ENCODE measurements at places on chromosomes 1 and 21.

DNA sequence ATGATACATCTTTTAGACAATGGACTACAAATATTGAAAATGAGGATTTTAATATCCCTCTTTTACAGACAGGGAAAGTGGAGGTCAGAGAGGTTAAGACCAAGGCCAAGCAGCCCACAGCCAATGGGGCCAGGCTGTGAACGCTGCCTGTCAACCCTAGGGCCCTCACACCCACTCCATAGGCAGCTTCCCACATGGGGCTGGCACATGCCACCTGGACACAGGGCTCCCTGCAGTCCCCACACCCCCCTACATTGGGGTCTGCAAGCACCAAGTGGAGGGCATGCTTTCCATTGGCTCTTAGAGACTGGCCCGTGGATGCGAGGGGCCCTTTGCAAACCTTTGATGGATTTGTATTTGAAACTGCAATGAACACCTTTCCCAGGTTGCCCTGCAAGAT lies 348.5 kb upstream of the VAMP3 start:
- DNase-seq = no peak

DNA sequence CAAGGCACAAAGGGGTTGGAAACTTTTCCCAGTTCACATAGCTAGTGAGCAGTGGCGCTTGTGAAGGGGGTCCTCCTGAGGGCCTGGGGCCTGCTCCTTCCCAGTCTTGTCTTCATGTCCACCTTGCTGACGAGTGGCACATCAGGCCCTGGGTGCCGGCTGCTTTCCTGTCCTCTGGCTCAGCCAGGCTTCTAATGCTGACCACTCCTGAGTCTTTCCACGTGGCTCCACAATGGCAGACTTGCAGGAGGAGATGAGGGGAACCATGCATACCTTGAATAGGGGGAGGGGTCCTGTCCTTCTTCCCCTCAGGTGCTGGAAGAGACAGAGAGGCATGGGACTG lies 38.7 kb downstream of the MAPKAPK2 start:
- DNase-seq = no peak

- no peak for DNase-seq
These were observed 34.8 kb downstream of the S100B start for GRCh38 chr21:46570119-46570518.

DNA sequence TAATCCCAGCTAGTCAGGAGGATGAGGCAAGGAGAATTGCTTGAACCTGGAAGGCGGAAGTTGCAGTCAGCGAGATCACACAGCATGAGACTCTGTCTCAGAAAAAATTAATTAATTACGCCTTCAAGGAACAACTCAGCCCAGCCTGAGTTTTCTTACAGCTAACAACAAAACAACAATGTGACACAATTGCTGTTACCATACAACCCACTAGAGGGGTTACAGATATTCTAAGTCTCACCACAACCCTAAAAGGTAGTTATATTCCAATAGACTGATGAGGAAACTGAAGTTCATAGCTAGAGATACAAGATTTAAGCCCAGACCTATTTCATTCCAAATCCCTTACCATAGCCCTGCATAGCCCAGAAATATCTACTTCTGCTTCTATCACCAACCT lies 2.9 kb upstream of the LRRC8C start:
- no peak for DNase-seq

DNA sequence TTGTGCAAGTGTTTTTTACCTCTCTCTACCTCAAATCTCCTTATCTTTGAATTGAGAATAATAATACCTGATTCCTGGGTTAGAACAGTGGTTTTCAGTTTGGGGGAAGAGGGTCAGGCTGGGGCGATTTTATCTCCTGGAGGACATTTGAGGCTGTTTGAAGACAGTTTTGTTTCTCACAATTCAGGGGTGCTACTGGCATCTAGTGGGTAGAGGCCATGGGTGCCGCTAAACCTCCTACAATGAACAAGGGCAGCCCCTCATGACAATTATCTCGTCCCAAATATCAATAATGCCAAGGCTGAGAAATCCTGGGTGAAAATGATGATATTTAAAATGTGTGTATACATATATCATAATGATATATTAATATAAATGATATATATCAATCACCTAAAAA lies 139.1 kb upstream of the USH2A start:
- peak; percentile 19 for DNase-seq

DNA sequence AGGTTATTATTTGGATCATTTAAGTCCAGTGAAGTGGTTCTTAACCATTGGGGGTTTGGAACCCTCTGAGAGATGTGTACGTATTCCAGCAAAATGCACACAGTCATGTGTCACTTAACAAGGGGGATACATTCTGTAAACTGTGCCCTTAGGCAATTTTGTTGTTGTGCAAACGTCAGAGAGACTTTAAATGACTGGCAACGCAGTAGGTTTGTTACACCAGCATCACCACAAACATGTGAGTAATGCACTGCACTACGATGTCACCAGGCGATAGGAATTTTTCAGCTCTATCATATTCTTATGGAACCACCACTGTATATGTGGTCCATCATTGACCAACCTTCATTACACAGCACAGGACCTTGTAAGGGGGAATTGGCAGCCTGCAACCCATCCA lies 11.9 kb downstream of the AHCYL1 start:
- no peak for DNase-seq

- no peak for DNase-seq
These were observed 424.1 kb downstream of the CAMTA1 start for GRCh38 chr1:7209336-7209735.

- no peak for DNase-seq
These were observed 26.8 kb downstream of the TMPRSS2 start for GRCh38 chr21:41481191-41481590.

DNA sequence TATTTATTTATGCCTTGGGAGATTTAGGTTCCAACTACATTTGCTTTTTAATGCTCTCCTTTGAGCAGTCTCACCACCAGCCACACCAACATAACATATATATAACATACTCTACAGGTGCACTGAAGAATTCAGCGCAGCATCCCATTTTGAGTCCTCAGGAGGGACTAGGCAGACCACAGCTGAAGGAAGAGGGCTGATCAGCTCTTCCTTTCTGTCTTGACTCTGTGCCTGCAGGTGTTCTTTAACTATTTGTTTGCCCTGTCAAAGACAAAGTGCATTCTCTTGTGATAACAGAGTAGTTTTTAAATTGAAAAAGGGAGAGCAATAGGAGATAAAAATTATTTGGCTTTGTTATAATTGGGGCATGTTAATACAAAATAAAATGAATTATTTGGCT lies 17.0 kb downstream of the HIPK1 start:
- DNase-seq = no peak

DNA sequence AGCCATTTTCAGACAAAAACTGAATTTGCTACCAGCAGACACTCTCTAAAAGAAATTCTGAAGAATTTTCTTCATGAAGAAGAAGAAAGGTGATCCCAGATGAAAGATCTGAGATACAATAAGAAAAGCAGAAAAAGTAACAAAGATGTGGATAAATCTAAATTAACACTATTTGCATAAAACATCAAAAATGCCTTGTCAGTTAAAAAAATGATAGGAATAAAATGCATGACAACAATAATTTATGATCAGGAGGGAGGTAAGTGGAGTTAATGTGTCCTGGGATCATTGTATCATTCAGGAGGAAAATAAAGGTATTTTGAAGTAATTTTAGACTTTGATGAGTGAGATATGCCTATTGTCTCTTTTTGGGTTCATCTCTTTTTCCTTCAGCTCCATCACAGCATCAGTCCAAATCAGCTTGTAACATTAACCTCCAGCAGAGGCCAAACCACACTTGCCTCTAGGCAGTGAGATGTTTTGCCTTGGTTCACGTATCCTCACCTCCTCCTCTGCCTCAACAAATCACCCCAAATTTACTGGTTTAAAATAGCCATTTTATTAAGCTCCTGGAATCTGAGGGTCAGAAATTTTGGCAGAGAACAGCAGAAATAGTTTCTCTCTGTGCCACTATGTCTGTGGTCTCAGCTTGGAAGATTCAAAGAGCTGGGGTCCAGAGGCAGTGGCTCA lies 76.9 kb upstream of the HIVEP3 start:
- no peak for DNase-seq

- no peak for DNase-seq
These were observed 47.4 kb downstream of the GRIK1 start for GRCh38 chr21:29892379-29892778.

GRCh38 chr1:110428946-110429345 lies 21.5 kb upstream of the LAMTOR5 start:
- DNase-seq = no peak

- peak; percentile 13 for DNase-seq
These were observed 91.7 kb downstream of the CDC14A start for GRCh38 chr1:100443811-100444571.
